ENCODE measurements at places on chromosomes 3 and 15.

DNA sequence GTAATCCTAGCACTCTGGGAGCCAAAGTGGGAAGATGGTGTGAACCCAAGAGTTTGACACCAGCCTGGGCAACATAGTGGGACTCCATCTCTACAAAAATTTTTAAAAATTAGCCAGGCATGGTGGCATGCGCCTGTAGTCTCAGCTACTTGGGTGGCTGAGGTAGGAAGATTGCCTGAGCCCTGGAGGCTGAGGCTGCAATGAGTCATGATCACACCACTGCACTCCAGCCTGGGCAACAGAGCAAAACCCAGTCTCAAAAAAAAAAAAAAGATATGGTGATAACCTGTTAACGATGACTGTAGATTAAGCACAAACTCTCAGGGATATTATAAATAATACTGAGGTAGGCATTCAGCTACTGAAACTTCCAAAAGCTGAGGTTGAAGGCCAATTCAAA is 107.5 kb downstream of the SLC49A4 start:
- no peak for DNase-seq

DNA sequence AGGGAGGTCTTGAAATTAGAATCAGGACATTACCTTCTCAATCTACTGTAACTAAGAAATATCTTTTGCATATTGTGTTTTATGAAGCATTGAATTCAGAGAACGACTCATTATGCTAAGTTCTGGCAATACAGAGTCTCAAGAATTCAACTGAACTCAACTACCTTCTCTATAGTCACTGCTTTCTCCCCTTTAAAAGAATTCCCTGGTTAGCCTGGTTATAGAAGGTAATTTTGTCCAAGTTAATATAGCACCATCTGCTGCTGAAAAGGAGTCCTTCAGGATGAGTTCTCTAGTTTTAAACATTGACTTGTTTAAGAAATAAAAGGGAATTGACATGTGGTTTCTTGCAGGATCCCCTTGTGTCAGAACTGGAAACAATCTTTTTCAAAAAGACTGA is 60.2 kb downstream of the IL16 start:
- no peak for DNase-seq

- DNase-seq, result no peak
Measured at GRCh38 chr3:20999661-21000060, 751.3 kb downstream of the ZNF385D start.

- no peak for DNase-seq
Measured at GRCh38 chr3:149655826-149656574, 1.8 kb downstream of the WWTR1 start.

DNA sequence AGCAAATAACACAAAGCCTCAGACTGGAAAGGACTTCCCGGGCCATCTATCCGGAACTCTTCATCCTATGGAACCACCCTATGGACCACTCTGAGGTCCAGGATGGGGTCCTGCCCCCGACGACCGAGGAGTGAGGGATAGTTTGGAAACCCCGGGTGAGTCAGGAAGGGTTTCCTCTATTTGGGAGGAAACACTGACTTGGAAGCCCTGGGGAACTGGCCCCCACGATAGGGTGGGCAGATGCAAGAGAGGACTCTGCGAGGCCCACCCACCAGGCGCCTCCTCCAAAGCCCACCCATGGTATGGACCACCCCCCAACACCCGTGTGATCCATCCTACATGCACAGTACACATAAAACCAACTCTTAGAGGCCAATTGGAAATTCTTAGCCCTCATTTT is 69.4 kb downstream of the CPN2 start:
- DNase-seq, result no peak

DNA sequence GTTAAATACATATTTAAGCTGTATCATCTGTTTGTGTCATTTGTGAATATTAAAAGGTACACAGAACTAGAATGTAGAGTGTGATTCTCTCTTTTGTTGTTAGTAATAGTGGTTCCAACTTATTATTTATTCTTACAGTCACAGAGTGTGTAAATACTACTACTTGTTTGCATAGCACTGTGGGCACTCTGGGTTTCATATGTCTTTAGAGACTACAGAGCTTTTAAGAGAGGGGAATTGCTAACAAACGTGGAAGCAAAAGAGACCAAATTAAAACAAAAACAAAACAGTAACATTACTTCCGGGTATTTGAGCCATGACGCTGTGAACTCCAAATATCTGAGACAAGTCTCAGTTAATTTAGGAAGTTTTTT is 828.0 kb upstream of the DPPA4 start:
- no peak for DNase-seq

GRCh38 chr3:73437828-73438227 is 186.9 kb downstream of the PDZRN3 start:
- no peak for DNase-seq
